ENCODE measurements at places on chromosomes 5 and 9. TPM values are rescaled to one million over a fixed set of nuclear protein-coding genes. Genes with fewer than 3 reads are reported as not detected.

Gene RANBP3L
- total RNA-seq: 3.3 TPM

DNA sequence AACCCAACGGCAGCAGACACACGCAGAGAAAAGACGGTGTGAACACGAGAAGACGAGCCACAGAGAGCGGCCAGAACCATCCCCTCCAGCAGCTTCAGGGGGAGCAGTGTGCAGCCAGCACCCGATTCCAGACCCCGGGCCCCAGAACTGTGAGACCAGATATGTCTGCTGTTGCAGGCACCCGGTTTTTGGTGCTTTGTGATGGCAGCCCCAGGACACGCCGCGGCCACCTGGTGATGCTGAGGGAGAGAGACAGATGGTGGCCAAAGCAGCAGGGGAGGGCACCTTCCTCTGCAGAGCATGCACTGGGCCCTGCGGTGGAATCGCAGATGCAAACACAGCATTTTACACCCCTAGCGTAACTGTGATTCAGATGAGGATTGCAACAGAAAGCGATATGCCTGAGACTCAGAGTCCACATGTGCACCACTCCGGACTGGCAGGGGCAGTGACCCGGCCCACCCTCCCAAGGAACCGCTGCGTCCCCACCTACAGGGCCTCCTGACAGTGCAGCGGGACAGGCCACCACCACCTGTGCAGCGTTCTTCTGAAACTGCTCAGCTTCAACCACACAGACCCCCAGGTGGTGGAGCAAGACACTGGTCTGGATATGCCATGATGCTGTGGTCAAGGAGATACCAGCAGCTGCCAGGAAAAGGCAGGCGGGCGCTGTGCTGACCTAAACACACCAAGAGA lies 24.0 kb downstream of the ZDHHC11B start:
- DNase-seq: no peak

- no peak for DNase-seq
Measured at GRCh38 chr5:32984851-32985610, 273.9 kb downstream of the NPR3 start.

- DNase-seq: no peak
Measured at GRCh38 chr5:175681968-175682340, 24.1 kb downstream of the HRH2 start.

DNA sequence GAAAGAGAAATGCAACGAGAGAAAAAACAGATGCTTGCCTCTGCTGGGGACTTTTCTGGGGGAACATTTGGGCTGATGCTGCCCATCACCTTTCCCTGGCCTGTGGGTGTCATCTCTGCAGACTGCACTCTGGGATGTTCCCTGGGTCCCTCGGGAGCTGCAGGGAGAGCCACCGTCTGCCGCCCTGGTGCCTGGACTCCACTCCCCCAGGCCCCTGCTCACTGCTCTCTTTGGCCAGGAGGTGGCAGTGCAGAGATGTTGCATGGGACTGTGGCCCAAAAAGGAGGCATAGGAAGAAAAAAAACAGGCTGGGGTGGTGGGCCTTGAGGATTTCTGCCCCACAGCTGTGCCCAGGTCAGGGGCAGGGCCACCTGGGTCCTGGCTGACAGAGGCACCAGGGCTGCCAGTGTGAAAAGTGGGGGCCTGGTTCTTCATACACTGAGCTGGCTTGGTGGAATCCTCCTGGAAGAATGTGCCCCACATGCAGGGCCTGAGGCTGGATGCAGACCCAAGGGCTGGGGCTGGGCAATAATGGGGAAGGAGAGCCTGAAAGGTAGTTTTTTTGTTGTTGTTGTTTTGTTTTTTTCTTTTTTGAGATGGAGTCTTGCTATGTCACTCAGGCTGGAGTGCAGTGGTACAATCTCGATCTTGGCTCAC lies 353.6 kb downstream of the SLIT3 start:
- DNase-seq: peak; percentile 37

Gene SEMA5A
- 55.3 TPM for total RNA-seq

GRCh38 chr5:81750308-81751008 lies 439 bp downstream of the SSBP2 start:
- no peak for DNase-seq

- no peak for DNase-seq
Measured at GRCh38 chr9:16729651-16730050, 140.8 kb downstream of the BNC2 start.

DNA sequence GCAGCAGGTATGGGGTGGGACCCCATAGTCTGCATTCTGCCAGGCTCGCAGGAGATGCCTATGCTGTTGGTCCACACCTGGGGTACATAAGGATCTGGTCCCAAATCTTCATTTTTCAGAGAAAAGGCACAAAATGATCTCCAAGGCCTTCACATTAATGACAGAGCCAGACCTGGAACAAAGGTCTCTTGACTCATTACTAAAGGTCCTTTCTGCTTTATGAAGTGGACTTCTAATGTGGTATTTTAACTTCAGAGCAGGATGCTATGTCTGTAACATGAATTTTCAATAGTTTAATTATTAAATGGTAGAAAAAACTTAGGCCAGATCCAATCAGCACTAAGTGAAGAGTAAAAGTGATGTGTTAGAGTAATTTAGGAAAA lies 38.0 kb downstream of the DMGDH start:
- no peak for DNase-seq

- DNase-seq: no peak
Measured at GRCh38 chr9:136531904-136532798, 13.7 kb downstream of the NOTCH1 start.

Gene ORM1
- total RNA-seq: not detected

- no peak for DNase-seq
Measured at GRCh38 chr5:171702135-171702770, 83.4 kb upstream of the SMIM23 start.

GRCh38 chr5:9726931-9727330 lies 96.8 kb upstream of the TAS2R1 start:
- no peak for DNase-seq

DNA sequence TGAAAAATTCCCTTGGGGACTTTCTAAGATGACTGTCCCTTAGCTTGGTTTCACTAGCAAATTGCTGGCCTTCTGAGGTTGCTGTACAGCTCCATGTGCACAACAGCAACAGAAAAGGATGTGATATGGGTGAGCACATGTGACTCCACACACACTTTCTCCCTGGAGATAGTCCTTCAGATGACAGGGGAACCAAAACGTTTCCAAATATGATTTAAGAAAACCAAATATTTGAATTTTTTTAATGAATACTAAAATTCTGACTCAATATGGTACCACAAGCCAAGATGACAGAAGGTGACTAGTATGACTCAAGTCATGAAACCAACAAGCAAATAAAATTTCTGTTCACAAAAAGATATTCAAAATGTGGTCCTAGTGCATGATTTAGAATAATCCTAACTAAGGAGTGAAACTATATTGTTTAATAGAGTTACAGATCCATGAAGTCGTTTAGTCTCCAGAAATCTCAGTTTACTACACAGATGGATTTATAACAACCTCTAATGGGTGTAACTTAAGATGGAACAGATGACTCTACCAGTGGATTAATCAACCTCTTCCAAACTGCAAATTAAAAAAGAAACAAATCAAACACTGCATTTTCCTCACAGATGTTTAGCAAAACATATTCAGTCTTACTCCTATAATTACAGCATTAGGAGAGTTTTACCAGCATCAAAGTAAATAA lies 144.8 kb upstream of the PIK3R1 start:
- DNase-seq: no peak

Gene SLC45A2
- total RNA-seq: not detected

Gene IL33
- total RNA-seq: 19.0 TPM

Gene GLRA1
- total RNA-seq: not detected

DNA sequence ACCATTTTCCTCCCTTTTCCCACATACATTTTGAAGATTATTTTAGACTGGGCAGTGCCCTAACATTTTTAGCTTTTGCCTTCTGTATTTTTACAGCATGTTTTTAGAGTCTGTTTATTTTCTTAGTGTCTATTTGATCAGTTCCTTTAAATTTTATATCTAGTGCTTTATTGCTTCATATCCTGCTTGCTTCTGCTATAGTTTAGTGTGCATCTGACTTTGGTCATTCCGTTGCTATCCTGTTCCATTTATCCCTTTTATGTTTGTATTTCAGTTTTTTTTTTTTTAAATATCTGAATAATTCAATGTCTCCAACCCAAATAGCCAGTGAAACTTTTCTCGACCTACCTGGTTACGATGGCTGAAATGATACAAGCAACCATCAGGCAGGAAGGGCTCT lies 203.8 kb downstream of the ARHGAP26 start:
- no peak for DNase-seq

Gene SLC6A3
- total RNA-seq: 0.90 TPM

Gene OTP
- not detected for total RNA-seq

DNA sequence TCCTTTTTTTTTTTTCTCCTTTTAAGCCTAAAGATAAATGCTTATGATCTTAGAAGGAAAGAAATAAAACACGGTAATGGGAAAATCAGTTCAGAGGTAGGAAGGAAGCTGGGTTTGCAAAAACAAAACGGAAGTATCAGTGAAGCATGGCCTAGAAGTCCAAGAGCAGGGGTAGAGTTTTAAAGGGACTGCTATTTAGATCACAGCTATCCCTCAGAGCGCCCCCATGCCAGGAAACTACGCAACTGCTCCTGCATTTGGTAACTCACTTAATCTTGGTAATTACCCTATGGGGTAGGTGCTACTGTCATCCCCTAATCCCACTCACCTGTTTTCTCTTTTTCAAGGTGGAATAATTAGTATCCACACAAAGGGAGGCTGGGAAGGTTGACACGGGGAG lies 16.0 kb downstream of the TLE1 start:
- no peak for DNase-seq

DNA sequence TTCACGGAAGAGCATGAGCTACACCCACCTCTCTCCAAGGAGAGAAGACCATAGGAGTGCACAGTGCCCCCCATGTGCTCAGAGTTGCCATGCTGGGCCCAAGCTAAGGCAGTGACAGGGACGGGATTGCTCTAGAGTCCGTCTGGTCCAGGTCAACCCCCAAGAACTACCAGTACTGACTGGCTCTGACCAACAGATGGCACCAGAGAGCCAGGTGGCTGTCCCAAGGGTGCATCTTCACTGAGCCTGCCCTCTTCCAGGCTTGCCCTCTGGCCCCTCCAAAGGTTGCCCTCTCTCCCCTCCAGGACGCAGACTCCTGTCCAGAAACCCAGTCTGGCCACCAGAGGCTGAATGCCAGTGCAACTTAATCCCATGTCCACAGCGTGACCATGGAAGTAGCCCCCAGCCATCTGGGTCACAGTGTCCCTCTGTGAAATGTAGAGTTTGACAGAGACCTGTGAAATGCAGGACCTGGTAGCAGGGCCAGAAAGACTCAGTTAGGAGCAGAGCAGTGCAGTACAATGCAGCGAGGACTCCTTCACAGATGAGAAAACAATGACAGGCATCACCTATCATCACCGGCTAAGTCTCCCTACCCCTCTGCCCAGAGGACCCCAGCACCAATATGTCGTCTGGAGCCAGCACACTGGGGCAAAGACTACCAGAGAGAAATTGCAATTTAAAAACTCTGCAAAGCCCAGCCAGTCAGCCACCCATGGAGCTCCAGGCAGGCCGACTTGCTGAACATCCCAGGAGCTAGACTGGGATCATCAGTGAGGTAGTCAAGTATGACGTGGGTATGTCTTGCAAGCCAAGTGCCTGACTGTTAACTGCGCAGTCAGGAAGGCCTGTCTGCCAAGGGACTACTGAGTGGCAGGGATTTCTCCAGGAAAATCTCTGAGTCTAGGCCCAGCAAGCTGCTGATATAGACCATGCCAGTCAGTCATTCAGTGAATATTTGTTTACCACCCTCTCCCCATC lies 7.7 kb upstream of the SKP1 start:
- peak; percentile 37 for DNase-seq

DNA sequence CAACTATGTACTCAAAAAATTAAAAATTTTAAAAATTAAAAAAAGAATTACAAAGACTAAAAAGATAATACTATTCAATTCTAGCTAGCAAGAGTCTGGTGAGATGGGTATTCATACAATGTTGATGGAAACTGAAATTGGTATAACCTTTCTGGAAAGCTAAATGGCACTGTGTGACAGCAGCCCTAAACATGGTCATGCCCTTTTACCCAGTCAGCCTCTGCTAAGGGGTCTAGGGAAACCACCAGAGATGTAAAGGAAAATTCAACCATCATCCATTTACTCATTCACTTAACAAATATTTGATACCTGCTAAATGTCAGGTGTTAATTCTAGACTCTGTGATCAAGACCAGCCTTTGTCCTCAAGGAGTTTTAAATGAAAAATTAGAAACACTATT lies 29.3 kb downstream of the IL31RA start:
- no peak for DNase-seq

GRCh38 chr5:138336952-138337684 lies 948 bp upstream of the FAM53C start:
- DNase-seq: peak; percentile 78

Gene HAPLN1
- not detected for total RNA-seq

DNA sequence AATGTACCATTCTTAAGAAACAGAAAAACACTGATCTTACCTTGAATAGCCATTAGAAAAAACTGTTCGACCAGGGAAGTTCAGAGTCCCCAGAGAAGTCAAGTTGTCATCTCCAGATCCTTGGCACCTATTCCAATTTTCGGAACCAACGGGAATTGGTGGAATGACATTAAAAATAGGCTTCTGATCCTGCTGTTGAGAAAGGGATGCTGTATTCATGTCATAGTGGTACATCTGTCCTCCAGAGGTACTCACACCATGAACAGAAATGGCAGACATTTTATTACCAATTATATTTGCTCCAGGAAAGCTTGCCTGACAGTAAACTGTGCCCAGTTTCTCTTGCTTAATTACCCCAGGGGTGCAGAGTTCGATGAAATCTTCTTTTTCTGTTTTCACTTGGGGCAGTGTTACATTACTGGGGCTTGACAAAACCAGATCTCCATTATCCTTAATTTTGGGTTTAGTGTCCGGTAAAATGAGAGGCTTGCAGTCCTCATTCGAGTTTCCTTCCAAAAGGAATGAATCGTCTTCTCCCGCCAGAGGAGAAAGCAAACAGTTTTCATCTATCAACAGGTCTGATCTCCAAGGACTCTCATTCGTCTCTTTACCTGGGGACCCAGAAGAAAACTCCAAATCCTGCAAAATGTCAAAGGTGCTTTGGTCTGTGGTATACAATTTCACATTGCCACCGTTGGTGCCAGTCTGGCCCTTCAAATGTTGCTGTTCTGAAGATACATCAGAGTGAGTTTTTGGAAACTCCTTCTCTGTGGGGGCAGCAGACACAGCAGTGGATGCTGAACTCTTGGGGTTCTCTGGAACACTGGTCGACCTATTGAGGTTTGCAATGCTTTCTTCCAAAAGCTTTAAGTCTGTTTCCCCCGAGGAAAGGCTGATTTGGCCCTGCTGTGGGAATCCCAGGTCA lies 3.6 kb downstream of the NR3C1 start:
- DNase-seq: no peak

Gene PCDHGA5
- total RNA-seq: 13.2 TPM

- DNase-seq: no peak
Measured at GRCh38 chr5:95600557-95600956, 19.3 kb upstream of the GPR150 start.

DNA sequence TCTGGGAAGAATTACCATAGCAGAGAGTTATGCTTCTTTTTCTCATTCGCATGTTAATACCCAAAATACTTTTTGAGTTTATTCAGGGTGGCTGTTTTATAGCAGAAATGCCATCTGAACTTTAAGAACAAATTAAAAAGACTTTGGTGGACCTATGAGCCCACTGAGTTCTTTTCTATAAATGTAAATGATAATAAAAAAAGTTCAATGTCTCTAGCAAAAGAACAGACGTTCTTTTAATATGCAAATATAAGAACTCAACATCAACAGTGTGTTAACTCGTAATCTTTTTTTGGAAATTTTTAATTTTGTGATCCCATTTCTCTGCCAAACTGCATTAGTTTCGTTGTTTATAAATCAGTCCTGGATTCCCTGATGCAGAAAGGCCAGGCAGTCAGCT lies 1283.0 kb upstream of the NUDT12 start:
- no peak for DNase-seq

GRCh38 chr5:170614720-170615119 lies 110.9 kb downstream of the KCNIP1 start:
- no peak for DNase-seq
